ENCODE measurements at places on chromosomes 4 and X.

DNA sequence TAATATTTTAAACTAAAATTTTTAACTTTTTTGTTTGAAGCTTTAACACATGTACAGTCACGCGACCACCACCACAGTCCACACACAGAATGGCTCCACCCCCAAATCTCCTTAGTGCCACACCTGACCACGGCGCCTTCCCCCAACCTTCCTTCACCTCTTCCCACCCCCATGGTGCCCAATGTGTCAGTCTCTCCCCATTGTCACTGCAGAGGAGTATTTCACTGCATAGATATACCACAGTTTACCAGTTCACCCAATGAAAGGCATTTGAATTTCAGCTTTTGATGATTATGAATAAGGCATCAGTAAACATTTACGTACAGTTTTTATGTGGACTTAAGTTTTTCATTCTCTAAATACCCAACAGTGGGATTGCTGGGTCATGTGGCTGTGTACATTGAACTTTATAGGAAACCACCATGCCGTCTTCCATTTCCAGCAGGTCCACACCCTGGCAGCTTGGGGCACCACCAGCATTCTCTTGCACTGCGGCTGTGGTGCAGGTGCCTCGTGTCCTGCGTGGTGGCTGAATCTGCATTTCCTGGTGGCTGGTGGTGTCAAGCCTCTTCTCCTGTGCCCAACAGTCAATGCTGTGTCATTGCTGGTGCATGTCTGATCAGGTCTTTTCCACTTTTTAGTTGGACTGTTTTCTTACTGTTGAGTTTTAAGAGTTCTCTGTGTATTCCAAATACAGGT, 49.0 kb downstream of the CPLX1 start:
- H3K36me3 ChIP-seq, result peaks cover 73% of the 10 kb centered on the region
- no peak overlapping the region for H3K4me3 ChIP-seq
- H3K4me1 ChIP-seq, result no peaks in the 10 kb centered on the region

DNA sequence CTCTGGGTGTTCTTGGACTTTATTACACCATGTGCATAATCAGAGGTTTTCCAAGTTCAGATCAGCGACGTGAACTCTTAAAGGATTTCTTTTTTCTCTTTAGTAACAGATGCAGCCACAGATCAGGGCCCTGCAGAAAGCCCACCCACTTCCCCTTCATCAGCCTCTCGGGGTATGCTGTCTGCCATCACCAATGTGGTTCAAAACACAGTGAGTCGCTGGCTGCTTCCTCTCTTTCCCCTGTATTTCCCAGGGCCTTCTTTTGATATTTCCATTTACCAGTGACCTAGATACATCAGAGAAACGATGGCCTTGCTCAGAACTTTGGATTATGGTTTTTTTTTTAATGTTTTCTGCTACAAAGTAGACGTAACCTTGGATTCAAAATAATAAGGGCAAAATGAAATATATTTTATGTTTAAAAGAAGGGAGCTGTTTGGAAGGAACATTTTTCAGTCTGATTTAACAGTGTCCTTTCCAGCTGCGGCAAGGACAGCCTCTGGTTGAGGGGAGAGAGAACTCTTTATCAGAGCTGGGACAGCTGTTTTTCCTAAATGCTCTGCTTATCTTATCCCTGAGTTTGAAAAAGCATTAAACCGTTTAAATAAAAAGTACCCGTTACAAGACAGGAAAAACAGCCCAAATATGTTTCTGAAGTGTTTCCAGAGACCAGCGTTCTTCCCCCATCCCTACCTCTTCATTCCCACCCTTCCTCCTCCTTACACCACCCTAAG, 38.2 kb downstream of the FAM114A1 start:
- no peak overlapping the region for H3K4me3 ChIP-seq
- H3K4me1 ChIP-seq, result peaks cover 12% of the 10 kb centered on the region
- H3K27me3 ChIP-seq, result no peaks in the 10 kb centered on the region
- H3K27ac ChIP-seq, result no peak overlapping the region
- H3K36me3 ChIP-seq, result peaks cover 5% of the 10 kb centered on the region

DNA sequence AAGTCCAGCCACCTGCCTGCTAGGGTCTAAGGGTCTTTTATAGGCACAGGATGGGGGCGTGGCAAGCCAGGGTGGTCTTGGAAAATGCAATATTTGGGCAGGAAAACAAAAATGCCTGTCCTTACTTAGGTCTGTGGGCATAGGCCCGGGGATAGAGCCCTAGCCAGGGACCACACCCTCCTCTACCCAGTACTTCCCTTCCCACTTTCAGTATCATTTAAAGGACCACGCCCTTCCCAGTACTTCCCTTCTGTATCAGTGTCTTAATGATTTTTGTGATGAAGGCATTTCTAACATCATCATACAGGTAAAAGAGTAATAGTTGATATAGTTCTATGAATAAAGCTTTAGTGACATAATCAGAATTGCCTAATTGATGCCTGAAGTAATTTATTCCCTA, 11.4 kb downstream of the BANK1 start:
- no peaks in the 10 kb centered on the region for H3K36me3 ChIP-seq
- no peak for DNase-seq
- H3K27ac ChIP-seq, result no peak overlapping the region
- H3K4me1 ChIP-seq, result peaks cover 10% of the 10 kb centered on the region
- no peak overlapping the region for H3K4me3 ChIP-seq

- no peak overlapping the region for H3K27ac ChIP-seq
- no peak overlapping the region for H3K4me3 ChIP-seq
- no peaks in the 10 kb centered on the region for H3K27me3 ChIP-seq
- DNase-seq, result no peak
Measured at GRCh38 chr4:60913671-60914070, 286.5 kb upstream of the ADGRL3 start.

GRCh38 chr4:79047316-79047715, 108.1 kb upstream of the PAQR3 start:
- H3K4me1 ChIP-seq, result peaks cover 9% of the 10 kb centered on the region
- no peak overlapping the region for H3K27ac ChIP-seq

DNA sequence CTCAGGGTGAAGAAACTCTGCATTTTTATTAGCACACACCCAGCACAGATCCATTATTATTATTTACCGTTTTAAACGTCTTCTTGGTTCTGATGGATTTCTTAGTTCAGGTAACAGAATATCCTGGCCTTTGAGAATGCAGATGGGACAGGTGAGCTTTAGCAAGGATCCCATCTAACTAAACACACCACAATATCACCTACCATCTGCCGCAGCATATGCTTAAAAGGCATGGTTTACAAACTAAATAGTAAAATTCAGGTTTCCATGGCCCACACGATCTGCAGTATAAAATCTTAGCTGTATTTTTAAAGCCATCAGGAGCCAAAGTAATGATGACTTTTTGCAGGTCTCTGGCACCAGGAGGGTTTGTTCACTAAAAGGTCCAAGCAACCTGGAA, 31.7 kb upstream of the GATB start:
- DNase-seq, result no peak
- no peaks in the 10 kb centered on the region for H3K4me1 ChIP-seq
- H3K36me3 ChIP-seq, result no peaks in the 10 kb centered on the region

DNA sequence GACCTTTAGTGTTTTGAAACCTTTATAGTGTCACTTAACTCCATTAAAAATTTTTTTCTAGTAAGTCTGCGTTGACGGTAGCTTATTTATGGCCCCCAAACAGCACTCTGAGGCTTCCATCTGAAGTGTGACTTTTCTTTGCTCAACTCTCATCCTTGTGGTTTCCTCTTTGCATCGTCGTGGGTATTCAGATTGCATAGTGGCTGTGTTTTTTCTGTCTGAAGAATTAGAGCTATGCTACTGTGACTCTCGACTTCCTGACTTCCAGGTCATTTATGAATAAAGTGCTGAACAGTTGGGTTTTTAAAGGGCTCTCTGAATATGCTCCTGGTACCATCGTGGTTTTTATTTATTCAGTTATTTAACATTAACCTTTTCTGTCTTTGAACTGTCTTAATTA, 44.9 kb downstream of the JADE1 start:
- no peaks in the 10 kb centered on the region for H3K27me3 ChIP-seq
- H3K4me1 ChIP-seq, result no peaks in the 10 kb centered on the region
- H3K4me3 ChIP-seq, result no peak overlapping the region

- peaks cover 11% of the 10 kb centered on the region for H3K4me1 ChIP-seq
- no peak for DNase-seq
- H3K27ac ChIP-seq, result no peak overlapping the region
- H3K27me3 ChIP-seq, result no peaks in the 10 kb centered on the region
Measured at GRCh38 chrX:112851161-112851779, 10.6 kb upstream of the AMOT start.

DNA sequence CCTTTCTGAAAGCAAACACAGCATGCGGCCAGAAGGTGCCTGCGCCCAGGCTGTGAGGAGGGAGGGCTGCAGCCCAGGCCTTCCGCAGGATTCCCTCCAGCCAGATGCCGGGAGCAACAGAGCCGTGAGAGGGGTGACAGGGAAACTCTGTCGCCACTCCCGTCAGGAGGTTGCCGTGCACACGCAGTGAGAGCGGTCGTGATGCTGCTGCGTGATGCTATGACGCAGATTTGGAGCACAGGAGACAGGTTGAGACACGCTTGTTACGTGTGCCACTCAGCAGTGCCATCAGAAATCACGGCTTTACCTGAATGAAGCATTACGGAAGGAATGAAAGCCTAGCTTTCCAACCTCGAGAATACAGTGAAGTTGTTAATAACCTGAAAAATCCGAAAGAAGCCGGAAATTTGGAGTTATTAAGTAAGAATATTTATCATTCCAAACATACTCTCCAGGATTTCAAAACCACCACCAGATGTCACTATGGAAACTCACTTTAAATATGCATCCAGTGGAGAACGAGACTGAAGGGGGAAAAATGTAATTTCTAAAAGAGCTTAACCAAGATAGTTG, 54.4 kb downstream of the FAT1 start:
- H3K27ac ChIP-seq, result no peak overlapping the region
- peaks cover 10% of the 10 kb centered on the region for H3K4me1 ChIP-seq
- no peak for DNase-seq
- no peak overlapping the region for H3K4me3 ChIP-seq
- H3K27me3 ChIP-seq, result no peaks in the 10 kb centered on the region

DNA sequence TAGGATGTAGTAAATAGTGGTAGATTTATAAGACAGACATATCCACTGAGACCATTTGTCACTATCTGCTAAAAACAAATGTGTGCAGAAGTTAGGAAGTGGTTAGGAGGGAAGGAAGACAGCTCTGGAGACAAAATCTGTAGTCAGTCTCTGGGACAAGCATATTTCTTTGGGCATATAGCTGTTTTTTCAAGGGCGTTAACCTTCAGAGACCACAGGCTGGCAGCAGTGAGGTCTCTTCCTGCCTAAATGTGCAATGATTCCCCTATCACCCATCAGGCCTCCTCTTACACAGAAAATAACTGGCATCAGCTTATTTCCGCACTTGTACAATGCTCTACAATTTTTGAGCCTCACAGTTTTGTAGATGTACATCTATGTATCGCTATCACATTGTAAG, 6.5 kb downstream of the TMEM150C start:
- no peak overlapping the region for H3K4me3 ChIP-seq
- H3K4me1 ChIP-seq, result no peaks in the 10 kb centered on the region
- H3K27me3 ChIP-seq, result no peaks in the 10 kb centered on the region
- H3K27ac ChIP-seq, result no peak overlapping the region

DNA sequence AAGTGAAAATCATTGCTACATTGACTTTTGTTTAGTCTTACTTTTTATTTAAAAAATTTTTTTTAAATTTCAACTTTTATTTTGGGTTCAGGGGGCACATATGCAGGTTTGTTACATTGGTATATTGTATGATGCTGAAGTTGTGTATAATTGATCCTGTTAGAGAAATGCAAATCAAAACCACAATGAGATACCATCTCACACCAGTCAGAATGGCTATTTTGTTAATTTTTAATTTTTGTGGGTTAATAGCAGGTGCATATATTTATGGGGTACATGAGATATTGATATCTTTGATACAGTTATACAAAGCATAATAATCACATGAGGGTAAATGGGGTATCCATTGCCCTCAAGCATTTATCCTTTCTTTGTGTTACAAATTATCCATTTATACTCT, 34.1 kb downstream of the RBMX2 start:
- no peak overlapping the region for H3K4me3 ChIP-seq
- no peak for DNase-seq
- no peaks in the 10 kb centered on the region for H3K4me1 ChIP-seq
- H3K27ac ChIP-seq, result no peak overlapping the region

- H3K4me1 ChIP-seq, result no peaks in the 10 kb centered on the region
- no peaks in the 10 kb centered on the region for H3K27me3 ChIP-seq
- H3K27ac ChIP-seq, result no peak overlapping the region
- H3K4me3 ChIP-seq, result no peak overlapping the region
- H3K36me3 ChIP-seq, result no peaks in the 10 kb centered on the region
Measured at GRCh38 chr4:124085561-124086180, 626.9 kb downstream of the ANKRD50 start.

GRCh38 chr4:3213106-3213425, 35.9 kb upstream of the MSANTD1 start:
- H3K27ac ChIP-seq, result no peak overlapping the region
- H3K36me3 ChIP-seq, result no peaks in the 10 kb centered on the region
- no peaks in the 10 kb centered on the region for H3K4me1 ChIP-seq

DNA sequence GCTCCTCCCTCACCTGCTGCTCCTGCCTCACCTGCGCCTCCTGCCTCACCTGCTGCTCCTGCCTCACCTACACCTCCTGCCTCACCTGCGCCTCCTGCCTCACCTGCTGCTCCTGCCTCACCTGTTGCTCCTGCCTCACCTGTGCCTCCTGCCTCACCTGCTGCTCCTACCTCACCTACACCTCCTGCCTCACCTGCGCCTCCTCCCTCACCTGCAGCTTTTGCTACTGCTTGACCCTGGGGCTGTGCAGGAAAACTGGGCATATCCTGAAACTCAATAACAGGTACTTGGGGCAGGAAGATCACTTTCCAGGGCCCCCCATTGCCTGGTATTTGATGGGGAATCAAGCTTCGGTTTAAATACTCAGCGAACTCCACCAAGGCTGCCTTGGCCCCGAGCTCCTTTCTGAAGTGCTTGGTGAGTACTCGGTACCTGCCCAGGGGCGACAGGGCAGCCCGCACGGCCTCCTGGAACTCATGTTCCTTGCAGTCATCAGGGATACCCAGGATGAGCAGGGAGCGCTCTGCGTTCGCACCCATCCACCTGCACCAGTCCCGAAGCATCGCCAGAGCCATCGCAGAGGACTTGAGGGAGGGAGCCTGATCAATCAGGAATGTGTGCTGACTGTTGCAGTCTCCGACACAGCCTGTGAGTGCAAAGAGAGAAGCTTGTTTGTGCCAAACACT, 2.7 kb downstream of the PNMA6E start:
- no peak overlapping the region for H3K27ac ChIP-seq
- DNase-seq, result no peak
- H3K27me3 ChIP-seq, result peaks cover 79% of the 10 kb centered on the region
- H3K4me1 ChIP-seq, result no peaks in the 10 kb centered on the region
- H3K4me3 ChIP-seq, result no peak overlapping the region
- H3K36me3 ChIP-seq, result no peaks in the 10 kb centered on the region

- no peaks in the 10 kb centered on the region for H3K27me3 ChIP-seq
- no peak overlapping the region for H3K27ac ChIP-seq
- H3K36me3 ChIP-seq, result no peaks in the 10 kb centered on the region
- no peak for DNase-seq
Measured at GRCh38 chr4:13322681-13323101, 161.4 kb downstream of the RAB28 start.

GRCh38 chr4:11604821-11605220, 176.1 kb upstream of the HS3ST1 start:
- no peaks in the 10 kb centered on the region for H3K36me3 ChIP-seq
- DNase-seq, result no peak
- no peaks in the 10 kb centered on the region for H3K27me3 ChIP-seq
- no peak overlapping the region for H3K4me3 ChIP-seq
- peaks cover 36% of the 10 kb centered on the region for H3K4me1 ChIP-seq
